ENCODE measurements at places on chromosomes 5 and 9.
A peak's percentile ranks its signal among the peaks of the same experiment; 100 is the strongest.

DNA sequence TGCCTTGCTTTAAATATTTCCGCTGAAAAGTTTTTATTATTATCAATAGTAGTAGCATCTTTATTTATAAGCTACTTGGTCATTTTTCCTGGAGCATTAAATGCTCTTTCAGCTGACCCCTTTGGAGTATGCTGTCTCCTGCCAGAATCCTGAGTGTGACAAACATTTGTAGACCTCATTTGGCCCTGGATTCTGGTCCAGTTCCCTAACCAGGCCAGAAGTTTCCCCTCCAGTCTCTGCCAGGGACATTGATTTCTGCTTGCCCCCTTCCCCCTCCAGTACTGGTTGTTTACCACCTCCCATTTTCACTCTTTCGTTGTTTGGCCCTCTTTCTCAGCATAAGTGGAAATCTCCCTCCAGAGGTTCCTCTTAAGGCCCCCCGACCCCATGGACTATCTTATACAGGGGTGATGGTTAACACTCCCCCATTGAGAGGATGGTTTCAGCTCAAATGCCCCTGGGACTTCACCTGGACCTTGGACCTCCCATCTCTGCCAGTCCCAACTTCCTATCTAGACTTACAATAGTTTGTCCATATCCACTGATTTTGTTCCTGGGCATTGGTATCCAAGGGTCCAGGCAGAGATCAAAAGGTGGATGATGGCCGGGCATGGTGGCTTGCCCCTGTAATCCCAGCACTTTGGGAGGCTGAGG, 24.6 kb upstream of the COL27A1 start:
- DNase-seq: no peak

DNA sequence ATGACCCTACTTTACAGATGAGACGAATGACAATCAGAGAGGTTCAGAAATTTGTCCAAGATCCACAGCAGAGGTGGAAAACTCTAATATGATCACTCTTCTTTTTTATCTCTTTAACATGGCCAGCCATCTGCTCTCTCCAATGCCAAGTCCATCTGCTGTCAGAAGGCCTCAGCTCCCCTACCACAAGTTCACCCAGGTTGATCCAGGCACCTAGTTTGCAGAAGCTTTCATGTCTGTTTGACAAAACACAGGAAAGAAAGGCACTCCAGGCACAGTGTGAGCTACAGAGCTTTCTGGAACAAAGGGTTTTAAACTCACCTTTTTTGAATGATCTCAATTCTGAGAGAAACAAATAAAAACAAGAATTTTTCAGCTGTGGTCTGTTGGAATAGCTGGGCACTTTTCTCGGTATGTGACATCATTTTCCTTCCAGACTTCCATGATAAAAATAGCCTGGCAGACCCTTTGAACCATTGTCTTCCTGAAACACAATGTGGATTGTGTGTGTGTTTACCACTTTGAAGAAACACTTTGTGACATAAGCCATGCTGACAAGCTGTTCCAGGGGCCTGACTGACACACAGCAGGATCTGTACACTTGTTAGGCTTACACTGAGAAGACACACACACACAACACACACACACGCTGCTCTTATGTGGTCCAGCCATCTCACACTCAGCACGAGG, 214.3 kb downstream of the AGTPBP1 start:
- no peak for DNase-seq

DNA sequence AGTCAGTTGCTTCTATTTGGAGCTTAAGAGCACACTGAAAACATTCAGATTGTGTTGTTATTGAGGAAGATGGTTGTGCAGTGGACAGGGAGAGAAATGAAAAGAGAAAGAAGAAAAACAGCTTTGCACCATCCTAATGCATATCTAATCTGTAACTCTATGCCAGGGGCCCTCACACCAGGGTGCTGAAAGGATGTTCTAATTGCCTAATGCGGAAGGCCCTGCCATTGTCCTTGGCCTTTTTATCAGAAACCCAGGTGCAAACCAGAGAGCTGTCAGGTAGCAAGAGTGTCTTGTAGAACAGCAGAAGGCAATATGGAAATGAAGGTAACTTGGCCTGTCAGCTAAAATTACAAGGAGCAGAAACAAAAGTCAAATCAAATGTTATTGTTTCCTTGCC, 384.5 kb upstream of the PIK3R1 start:
- no peak for DNase-seq

DNA sequence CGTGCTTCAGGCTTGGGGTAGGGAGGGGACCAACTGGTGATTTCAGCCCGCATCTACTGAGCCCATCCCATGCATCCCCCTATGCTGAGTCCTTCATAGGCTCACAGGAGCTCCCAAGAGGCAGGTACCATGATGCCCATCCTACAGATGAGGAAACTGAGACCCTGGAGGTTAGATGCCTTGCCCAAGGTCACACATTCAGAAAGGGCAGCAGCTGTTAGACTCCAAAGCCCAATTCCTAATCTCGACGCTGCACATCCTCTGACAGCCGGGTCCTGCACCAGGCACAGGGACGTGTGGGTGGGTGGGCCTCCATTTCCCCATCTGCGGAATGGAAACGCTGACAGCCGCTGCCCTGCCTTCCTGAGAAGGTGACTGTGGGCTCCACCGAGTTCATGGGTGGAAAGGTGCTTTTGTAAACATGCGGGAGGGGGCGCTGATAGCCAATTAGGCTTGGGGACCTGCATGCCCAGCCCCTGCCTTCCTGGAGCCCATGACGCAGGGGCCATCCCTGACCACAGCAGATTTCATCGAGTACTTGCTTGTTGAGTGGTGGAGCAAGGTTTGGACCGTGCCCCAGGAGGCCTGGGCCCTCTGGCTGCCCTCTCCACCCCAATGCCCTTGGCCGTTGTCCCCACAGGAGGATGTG, 2.2 kb downstream of the DNM1 start:
- no peak for DNase-seq

GRCh38 chr5:926417-927171, 33.9 kb downstream of the TRIP13 start:
- peak; percentile 16 for DNase-seq

DNA sequence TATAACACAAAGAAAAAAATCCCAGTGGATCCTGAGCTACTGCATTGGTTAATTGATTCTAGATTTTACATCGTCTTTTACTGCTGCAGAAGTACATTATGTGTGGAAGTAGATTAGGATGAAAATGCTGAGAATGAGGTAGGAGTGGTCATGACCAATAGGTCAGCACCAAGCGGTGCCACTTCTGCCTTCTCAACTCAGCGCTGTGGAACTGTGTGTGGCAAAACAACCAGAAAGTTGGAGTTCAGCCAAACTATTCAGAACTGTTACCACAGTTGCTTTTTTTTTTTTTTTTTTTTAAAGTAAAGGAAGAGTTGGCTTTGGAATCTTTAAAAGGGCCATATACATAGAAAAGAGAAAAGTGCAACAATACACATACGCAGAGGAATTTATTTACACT, 24.2 kb downstream of the POU5F2 start:
- no peak for DNase-seq

- DNase-seq: no peak
Observed at GRCh38 chr9:120066315-120066714, 513.7 kb downstream of the CDK5RAP2 start.

- DNase-seq: no peak
Observed at GRCh38 chr9:133939171-133939785, 52.8 kb downstream of the VAV2 start.

GRCh38 chr5:171162596-171162995, 146.5 kb upstream of the TLX3 start:
- peak; percentile 6 for DNase-seq

DNA sequence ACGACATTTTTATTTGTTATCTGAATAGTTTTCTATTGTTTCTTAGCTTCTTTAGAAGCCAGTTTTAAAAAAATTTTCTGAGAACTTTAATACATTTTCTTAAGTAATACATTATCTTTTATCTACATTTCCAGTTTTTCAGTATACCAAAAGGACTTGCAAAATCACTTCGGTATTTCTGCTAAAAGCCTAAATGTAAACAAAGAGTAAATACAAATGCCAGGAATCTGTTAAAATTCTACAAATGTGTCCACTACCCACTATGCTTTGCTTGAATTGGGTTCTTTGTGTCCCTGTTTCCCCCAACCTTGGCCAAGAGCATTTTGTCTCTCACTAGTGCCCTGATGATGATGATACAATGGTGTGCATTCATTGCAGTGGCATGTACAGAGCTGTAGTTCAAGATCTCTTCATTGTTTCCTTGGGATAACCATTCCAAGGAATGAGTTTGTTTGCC, 611.2 kb downstream of the NR2F1-AS1 start:
- DNase-seq: no peak

DNA sequence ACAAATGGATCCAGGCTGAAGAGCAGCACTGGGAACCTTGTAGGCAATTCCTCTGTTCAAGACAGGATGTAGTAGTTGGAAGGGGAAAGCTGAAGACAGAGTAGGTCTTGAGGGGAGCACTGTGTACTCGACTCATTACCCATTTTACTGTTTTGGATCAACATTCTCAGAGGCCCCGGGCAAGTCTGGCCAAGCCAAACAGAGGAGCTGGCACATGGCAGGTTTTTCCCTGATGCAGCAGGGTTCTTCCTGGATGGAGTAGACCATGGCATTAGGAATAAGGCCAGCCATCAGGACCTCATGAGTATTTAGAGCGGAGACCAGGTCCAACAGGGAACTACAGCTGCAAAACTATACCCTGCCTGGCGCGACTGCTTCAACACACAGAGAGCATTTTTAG, 4.4 kb downstream of the SVEP1 start:
- DNase-seq: no peak

- DNase-seq: no peak
Observed at GRCh38 chr5:15538516-15538915, 38.5 kb downstream of the FBXL7 start.

- no peak for DNase-seq
Observed at GRCh38 chr9:135287627-135288026, 192.0 kb upstream of the PPP1R26 start.

GRCh38 chr9:131720330-131720729, 19.5 kb downstream of the RAPGEF1 start:
- DNase-seq: peak; percentile 68

DNA sequence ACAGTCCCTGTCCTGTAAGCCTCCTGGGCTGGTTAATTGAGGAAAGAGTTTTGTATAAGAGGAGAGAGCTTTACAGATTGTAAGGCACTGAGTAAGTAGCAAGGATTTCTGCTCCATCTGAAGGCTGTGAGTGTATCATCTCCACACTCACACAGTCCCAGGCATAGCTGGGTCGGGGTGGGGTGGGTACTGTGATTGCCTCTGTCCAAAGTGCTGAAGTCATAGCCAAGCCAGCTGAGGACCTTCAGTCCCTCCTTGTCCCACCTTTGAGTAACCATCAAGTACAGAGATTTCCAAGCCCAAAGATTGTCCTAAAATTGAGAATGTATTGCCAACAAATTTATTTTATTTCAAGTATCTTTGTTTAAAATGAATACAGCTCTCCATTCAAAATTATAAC, 5.5 kb upstream of the DNAJB5 start:
- no peak for DNase-seq

- DNase-seq: no peak
Observed at GRCh38 chr9:126423916-126424185, 97.2 kb downstream of the MVB12B start.

GRCh38 chr5:61637566-61637965, 305.5 kb downstream of the ZSWIM6 start:
- no peak for DNase-seq

DNA sequence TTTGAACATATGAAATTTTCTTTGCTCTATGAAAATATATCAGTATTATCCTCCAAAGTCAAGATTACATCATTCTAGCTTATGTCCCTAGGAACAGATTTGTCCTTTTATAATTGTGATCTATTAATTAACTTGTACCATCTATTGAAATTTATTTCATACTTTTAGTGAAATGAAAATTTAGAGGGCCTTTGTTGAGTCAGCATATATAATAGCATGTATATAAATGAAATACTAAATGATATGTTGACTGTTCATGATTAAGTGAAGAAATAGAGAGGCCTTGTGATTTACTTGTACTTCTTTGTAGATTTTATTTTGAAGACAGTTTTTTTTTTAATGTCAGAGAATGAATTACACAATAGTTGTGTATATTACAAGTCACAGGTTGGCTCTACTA, 86.4 kb downstream of the PARP8 start:
- no peak for DNase-seq

- DNase-seq: no peak
Observed at GRCh38 chr9:112341730-112342129, 8.3 kb upstream of the PTBP3 start.

- DNase-seq: peak; percentile 7
Observed at GRCh38 chr5:114223866-114224265, 138.0 kb upstream of the KCNN2 start.

DNA sequence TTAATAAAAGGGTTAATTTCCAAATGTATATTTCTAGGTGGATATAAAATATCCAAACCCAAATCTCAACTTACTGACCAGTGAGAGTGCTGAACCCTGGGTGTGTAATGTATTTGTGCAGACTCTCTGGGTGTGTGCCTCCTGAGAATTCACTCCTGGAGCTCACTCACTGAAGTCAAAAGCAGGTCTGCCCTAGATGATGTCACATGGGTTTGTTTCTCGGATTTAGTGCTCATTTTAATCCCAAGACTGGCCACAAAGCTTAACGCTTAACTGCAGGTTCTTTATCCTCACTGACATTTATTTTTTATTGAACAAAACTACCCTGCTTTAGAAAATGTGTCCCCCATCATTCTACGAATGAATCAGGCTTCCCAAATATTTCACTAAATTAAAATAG, 179.4 kb downstream of the PPP2R2B start:
- no peak for DNase-seq

- DNase-seq: no peak
Observed at GRCh38 chr5:126851501-126852011, 74.6 kb downstream of the LMNB1 start.

DNA sequence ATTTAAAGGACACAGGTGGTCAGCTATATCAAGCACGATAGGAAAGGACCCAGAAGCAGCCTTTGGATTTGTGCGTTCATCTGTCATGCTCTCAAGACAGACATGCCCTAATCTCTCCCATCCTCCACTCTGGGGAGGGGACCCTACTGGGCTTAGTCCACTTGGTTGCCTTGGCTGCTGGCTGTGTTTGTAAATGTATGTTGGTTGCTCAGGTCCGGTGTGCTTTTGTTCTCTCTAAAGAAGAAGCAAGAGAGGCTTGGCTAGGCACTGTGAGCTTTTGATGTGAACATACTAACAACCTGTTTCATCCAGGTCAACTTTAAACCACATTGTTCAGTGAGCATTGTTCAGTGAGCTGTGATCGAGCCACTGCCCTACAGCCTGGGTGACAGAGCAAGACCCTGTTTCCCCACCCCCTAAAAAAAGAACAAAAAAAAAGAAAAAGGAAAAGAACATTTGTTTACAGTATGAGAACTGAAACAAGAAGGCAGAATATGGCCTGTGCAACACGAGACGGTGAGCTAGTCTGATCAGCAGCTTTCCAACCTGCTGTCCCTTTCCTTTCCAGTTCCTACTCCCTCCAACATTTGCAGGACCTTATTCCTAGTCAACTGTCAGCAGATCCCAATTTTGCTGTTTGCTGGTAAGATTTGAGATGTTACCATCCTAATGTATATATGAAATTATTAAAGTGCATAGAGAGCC, 228.3 kb downstream of the ARHGAP26 start:
- no peak for DNase-seq

GRCh38 chr9:112404508-112404932, 24.6 kb downstream of the HSDL2 start:
- DNase-seq: no peak

GRCh38 chr9:94915476-94916450, 189.3 kb downstream of the AOPEP start:
- DNase-seq: no peak

Data from activated CD4-positive, alpha-beta T cell treated with anti-CD3 and anti-CD28 coated beads, Interleukin-2, Interleukin-6, amounts not matched to agents 100 ng/mL and 50 ng/mL, durations not matched to agents 16 hours and 8 hours (primary cell).